NB4 (cell line): ENCODE measurements at places on chromosomes 7 and 10.
A peak's percentile ranks its signal among the peaks of the same experiment; 100 is the strongest.

GRCh38 chr7:93053209-93053948, 64.4 kb downstream of the SAMD9 start:
- no peak for DNase-seq

GRCh38 chr10:75771606-75772005, 340.2 kb downstream of the LRMDA start:
- DNase-seq = no peak

DNA sequence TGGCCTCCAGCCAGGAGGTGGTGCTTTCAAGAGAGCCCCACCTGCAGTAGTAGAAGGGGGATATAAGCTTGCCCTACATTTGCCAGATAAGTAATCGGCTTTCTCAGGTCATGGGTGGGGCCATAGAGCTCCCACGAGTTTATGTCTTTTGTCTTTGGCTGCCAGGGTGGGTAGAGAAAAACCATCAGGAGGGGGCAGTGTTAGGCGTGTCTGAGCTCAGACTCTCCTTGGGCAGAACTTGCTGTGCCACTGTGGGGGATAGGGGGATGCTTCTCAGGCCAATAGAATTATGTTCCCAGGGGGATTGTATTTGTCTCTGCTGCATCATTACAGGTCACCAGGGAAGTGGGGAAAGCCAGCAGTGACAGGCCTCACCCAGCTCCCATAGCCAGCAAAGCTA, 12.3 kb upstream of the MRPS33 start:
- DNase-seq = no peak

GRCh38 chr7:7911369-7912123, 57.0 kb upstream of the GLCCI1 start:
- DNase-seq = peak; percentile 13
